Neural crest cell (in vitro differentiated cells): ENCODE measurements at places on chromosomes 12 and 14.

DNA sequence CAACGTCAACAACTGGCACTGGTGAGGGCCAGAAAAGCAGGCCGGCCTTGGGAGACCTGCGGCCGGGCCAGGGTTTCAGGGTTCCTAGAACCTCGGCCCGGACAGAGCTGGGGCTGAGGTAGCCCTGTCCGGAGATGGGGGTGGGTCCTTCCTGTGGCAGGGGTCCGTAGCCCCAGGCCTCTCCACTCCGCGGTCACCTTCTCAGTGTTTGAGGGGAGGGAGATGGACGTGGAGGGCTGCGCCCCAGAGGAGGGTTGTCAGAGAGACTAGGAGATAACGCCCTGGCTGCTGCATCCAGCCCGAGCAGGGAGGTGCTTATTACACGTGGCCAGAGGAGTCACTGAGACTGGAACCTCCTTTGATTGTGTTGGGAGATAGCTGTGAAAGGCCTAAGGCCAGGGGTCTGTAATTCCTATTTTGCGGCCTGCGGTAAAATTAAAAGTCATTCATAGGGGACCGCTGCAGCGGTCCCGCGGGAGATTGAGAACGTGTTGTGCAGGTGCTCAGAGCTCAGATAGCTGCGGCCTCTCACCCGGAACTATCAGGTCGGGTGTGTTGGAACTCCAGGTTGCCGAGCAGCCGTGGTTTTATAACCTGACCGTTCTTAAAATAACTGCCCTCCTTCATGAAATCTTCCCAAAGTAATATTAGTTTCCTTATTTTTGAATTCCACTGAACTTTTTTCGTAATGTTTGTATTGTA, 507 bp downstream of the AHSA1 start:
- peak overlapping the region; percentile 100 for H3K27ac ChIP-seq
- peaks cover 37% of the 10 kb centered on the region for H3K4me1 ChIP-seq
- peaks cover 8% of the 10 kb centered on the region for H3K36me3 ChIP-seq
- no peaks in the 10 kb centered on the region for H3K27me3 ChIP-seq

DNA sequence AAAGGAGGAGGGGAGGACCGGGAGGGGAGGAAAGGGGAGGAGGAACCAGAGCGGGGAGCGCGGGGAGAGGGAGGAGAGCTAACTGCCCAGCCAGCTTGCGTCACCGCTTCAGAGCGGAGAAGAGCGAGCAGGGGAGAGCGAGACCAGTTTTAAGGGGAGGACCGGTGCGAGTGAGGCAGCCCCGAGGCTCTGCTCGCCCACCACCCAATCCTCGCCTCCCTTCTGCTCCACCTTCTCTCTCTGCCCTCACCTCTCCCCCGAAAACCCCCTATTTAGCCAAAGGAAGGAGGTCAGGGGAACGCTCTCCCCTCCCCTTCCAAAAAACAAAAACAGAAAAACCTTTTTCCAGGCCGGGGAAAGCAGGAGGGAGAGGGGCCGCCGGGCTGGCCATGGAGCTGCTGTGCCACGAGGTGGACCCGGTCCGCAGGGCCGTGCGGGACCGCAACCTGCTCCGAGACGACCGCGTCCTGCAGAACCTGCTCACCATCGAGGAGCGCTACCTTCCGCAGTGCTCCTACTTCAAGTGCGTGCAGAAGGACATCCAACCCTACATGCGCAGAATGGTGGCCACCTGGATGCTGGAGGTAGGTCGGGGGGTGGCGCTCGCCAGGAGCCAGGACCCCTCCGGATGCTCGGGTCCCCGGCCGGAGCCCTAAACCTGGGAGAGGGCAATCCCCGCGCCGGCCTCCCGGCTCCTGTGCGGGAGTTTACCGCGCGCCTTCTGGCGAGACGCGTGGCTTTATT, at the start of gene CCND2:
TSS of gene CCND2 (plus strand) at position 111 of the 744 bp plus-strand sequence. CDS start at position 390, 279 bp downstream.
- H3K27me3 ChIP-seq: peaks cover 27% of the 10 kb centered on the region
- peaks cover 19% of the 10 kb centered on the region for H3K36me3 ChIP-seq
- peaks cover 56% of the 10 kb centered on the region for H3K4me1 ChIP-seq
- H3K27ac ChIP-seq: peak within 1 kb of the TSS; percentile 97
- peak; percentile 76 for DNase-seq
- H3K4me3 ChIP-seq: peak within 1 kb of the TSS; percentile 99

- H3K4me1 ChIP-seq: peaks cover 3% of the 10 kb centered on the region
- no peak overlapping the region for H3K27ac ChIP-seq
- peaks cover 28% of the 10 kb centered on the region for H3K36me3 ChIP-seq
Observed at GRCh38 chr12:44689587-44689986, 186.5 kb downstream of the NELL2 start.

DNA sequence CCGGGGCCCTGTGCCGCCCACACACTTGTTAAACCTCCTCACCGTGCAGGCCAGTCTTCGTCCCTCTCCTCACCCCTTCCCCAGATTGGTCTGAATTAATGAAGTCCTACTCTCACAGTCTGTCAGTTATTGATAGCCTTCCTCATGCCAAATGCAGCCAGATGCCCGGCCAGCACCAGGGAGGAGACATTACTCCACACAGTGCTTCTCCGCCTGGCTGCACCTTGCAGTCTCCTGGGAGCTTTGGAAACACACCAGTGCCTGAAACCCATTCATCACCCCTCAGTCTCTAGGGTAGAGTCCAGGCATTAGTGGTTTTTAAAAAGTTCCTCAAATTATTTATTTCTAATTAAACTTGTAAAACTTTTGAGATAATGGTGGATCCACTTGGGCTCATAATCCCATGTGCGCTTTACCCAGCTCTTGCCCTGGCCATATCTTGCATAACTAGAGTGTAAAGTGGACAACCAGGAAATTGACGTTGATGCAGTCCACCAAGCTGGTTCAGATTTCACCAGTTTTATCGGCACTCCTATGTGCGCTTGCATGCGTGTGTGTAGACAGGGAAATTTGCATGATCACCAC, 38.2 kb upstream of the TSPAN9 start:
- DNase-seq: no peak
- no peak overlapping the region for H3K4me3 ChIP-seq
- peak overlapping the region; percentile 52 for H3K27ac ChIP-seq
- no peaks in the 10 kb centered on the region for H3K36me3 ChIP-seq
- H3K27me3 ChIP-seq: no peaks in the 10 kb centered on the region
- H3K4me1 ChIP-seq: peaks cover 21% of the 10 kb centered on the region

GRCh38 chr12:27845187-27845586, 65.2 kb upstream of the MANSC4 start:
- no peaks in the 10 kb centered on the region for H3K4me1 ChIP-seq
- H3K4me3 ChIP-seq: no peak overlapping the region
- peaks cover 5% of the 10 kb centered on the region for H3K36me3 ChIP-seq
- no peak overlapping the region for H3K27ac ChIP-seq
- DNase-seq: no peak

DNA sequence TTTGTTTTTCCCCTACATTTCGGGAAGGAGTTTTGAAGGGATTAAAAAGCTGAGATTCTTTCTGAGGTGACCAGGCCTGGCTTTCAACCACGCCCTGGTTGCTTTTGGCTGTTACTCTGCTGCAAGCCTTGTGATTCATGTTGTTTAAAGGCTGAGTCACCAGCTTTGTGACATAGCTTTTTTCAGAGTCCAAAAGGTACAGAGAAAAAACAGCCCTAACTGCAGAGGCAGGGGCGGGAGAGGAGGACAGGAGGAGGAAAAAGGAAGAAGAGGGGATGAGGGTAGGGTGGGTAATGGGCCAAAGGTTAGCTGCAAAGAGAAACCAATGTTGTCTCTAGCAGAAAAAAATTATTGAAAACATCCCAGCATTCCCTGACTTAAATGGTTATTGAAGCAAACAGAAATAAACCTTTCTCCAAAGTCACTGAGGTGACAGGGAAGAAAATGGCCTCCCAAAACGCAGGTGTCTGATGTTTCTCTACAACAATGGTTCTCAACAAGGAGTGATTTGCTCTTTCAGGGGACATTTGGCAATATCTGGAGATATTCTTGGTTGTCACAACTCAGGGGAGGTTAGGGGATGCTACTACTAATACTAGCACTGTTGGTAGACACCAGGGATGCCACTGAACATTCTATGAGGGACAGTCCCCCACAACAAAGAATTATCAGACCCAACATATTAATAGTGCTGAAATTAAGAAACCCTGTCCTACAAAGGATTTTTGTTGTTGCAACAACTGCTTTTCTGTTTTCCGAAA, 2.1 kb upstream of the UBC start:
- H3K27me3 ChIP-seq: peaks cover 22% of the 10 kb centered on the region
- peaks cover 23% of the 10 kb centered on the region for H3K36me3 ChIP-seq
- peak overlapping the region; percentile 86 for H3K4me3 ChIP-seq
- DNase-seq: no peak
- H3K4me1 ChIP-seq: peaks cover 82% of the 10 kb centered on the region
- H3K27ac ChIP-seq: peak overlapping the region; percentile 97

DNA sequence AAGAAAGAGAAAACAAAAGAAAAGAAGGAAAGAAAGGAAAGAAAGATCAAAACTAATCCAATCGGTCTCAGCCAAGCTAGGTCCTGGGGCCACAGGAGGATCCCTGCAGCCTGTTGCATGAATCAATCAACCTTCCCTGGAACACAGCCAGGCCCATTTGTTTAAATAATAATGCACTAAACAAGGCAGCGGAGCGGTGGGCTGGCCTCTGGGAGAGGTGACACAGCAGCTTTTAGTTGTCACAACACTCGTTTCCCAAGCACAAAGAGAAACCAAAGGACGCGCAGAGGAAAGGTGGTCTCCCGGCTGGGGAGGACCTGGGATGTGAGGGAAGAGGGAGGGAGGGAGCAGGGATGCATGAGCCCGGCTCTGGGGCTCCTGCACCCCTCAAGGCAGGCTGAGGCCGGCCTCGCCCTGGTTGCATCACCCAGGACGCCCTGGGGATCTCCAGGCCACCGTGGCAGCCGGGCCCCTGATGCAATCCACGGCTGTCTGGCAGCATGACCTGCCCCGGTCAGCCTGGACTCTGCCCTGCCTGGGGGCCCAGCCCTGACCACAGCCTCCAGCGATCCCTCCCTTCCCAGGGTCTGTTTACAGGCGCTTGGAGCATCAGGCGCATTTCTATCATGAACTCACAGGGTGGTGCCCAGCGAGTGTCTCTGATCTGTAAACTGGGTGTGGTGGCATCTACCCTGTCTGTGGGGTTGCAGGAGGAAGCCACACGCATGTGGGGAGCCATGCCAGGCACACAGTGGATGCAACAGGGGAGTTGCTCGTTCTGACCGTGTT, 32.5 kb downstream of the MMP17 start:
- H3K27me3 ChIP-seq: peaks cover 48% of the 10 kb centered on the region
- peak overlapping the region; percentile 82 for H3K4me3 ChIP-seq

DNA sequence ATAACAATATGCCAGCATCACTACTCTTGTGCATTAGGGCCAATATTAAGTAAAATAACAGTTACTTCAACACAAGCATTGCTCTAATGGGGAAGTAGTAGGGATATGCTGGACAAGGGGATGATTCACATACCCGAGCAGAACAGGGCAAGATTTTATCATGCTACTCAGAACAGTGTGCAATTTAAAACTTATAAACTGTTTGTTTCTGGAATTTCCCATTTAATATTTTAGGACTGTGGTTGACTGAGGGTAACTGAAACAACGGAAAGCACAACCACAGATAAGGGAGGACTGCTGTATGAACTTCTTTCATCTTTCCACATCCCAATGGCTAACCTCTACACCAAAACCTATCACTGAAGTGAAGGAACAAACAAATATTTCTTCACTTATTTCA, 36.8 kb downstream of the SARNP start:
- H3K27me3 ChIP-seq: no peaks in the 10 kb centered on the region
- no peak for DNase-seq
- H3K36me3 ChIP-seq: peaks cover 8% of the 10 kb centered on the region
- no peak overlapping the region for H3K4me3 ChIP-seq
- peaks cover 6% of the 10 kb centered on the region for H3K4me1 ChIP-seq
- no peak overlapping the region for H3K27ac ChIP-seq

DNA sequence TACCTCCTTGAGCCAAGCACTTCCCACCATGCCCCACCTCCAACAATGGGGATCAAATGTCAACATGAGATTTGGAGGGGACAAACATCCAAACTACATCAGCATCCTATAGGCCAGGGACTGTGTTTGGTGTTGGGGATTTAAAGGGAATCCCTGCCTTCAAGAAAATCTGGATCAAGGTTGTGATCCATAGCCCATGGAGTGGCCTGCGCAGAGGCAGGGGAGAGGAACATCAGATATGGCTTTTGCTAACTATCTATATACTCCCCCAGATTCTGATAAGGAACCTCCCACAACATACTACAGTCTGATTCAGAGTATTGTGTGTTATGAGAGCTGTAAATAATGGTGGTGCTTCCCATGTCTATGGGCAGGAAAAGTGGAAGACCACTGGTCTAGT, 5.1 kb downstream of the KIF5A start:
- H3K36me3 ChIP-seq: no peaks in the 10 kb centered on the region
- DNase-seq: no peak
- H3K4me3 ChIP-seq: no peak overlapping the region
- H3K4me1 ChIP-seq: peaks cover 29% of the 10 kb centered on the region
- no peak overlapping the region for H3K27ac ChIP-seq
- peaks cover 45% of the 10 kb centered on the region for H3K27me3 ChIP-seq

DNA sequence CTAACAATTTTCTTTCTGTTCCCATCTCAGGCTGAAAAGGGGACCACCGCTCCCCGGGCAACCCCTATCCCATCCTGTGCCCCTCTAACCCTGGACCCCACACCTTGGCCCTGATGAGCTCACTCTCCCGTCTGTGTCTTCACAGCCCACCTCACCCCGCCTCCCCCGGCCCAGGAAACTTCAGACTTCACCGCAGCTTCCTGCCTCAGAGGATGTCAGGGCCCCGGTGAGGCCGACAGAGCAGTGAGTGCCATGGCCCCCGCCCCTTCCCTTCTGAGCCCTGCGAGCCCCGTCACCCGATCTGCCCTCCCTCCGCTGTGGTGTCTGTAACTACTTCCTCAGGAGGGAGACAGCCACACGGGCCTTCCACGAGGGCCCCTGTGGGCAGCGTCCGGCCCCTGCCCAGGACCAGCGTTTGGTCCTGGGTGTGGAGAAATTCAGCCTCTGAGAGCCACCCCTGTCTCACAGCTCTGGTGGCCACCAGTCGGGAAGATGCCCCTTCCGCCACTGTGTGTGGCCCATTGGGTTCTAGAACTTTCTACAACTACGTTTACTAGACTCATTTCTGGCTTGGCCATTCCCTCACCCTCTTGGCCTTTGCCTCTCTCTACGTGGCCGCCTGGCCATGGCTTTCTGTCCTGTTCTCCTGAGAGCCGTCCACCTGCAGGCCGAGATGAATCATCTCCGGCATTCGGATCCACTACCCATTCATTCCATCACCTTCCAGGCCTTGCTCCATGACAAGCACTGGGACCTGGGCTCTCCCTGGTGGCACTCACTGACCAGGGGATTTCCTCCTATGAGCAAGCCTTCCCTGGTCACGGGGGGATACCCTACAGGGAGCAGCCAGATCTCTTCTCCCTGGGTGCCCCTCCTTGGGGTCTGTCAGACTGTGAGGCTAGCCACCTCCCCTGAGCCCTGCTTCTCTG, 3.4 kb downstream of the RHOF start:
- H3K4me3 ChIP-seq: peak overlapping the region; percentile 32
- peaks cover 21% of the 10 kb centered on the region for H3K27me3 ChIP-seq
- peak overlapping the region; percentile 24 for H3K27ac ChIP-seq
- H3K4me1 ChIP-seq: peaks cover 23% of the 10 kb centered on the region

DNA sequence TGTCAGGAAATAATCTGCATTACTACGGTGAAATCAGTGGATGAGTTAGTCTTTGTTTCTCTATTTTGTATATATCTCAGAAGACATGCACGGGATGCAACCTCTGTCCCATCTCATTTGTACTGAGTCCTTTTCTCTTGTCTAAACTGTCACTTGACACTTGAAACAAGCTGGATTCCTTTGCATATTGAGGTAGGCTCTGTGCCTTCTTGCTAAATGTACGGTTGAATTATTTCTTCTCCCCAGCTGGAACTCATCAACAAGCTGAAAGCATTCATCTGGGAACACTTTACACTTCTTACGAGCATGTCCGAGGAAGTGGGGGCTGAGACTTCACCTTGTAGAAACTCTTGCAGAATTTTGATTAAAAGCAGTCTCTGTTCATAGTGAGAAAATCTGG, 119.5 kb downstream of the VEZT start:
- peaks cover 15% of the 10 kb centered on the region for H3K4me1 ChIP-seq
- no peak overlapping the region for H3K4me3 ChIP-seq
- H3K27ac ChIP-seq: peak overlapping the region; percentile 57
- peaks cover 2% of the 10 kb centered on the region for H3K27me3 ChIP-seq
